ENCODE measurements at places on chromosomes 1 and 21.

DNA sequence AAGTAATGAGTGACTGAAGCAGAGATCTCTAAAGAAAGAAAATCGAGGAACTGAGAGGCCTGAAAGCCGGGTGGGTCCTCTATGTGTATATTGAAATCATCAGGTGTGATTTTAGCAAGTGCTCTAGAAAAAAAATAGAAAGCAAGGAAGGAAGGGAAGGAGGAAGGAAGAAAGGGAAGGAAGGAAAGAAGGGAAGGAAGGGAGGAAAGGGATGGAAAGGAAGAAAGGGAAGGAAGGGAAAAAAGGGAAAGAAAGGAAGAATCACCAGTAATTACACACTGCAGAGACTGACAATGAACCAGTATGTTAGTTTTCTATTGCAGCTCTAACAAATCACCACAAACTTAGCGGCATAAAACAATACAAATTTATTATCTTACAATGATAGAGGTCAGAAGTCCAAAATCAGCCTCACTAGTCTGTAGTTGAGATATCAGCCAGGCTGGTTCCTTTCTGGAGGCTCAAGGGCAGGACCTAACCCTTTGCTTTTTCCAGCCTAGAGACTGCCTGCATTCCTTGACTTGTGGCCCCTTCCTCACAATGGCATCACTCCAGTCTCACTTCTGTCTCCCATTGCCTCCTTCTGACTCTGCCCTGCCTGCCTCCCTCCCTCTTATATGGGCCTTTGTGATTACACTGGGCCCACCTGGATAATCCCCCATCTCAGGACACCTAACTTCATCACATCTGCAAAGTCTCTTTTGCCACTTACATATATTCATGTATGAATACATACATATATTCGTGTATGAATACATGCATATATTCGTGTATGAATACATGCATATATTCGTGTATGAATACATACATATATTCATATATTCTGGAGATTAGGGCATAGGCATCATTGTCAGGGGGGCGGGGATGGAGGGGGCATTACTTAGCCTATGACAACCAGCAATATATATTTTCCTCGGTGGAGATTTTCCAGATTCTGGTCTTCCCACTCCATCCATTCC, 47.5 kb upstream of the CDC42BPA start:
- DNase-seq, result no peak

- DNase-seq, result no peak
Observed at GRCh38 chr1:173603056-173603591, at the start of gene SLC9C2. Gene SLC9C2 (minus strand): TSS chr1:173603072. CDS start chr1:173601776, 1,296 bp downstream.

GRCh38 chr21:41663805-41664788, 102.8 kb downstream of the RIPK4 start:
- DNase-seq, result no peak

GRCh38 chr1:152997901-152998300, 3.6 kb upstream of the SPRR3 start:
- DNase-seq, result no peak

- no peak for DNase-seq
Observed at GRCh38 chr1:243672539-243673074, 177.4 kb downstream of the AKT3 start.

DNA sequence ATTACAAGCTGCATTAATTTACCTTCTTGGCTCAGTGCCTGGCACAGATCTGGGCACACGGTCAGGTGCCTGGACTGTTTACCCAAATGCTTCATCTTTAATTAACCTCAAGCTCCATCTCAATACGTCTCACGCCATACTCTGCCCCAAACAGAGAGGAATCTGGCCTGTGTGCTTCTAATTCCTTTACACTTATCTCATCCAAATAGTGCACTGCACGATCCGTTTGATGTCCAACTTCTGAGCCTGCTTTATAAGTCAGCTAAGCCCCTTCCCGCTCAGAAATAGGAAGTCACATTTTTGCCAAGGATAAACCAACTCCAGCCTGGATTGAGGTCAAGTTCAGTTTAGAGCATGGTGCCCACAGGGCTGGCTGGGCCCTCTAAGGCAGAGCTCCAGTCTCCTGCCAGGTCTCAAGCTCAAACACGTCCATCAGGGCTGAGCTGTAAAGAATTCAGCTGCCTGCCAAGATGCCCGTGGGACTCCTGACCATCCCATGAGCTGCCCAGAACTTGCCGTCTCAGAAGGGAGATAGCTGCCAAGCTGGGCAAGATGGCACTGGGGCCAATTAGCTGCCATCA, 233.5 kb downstream of the TRABD2B start:
- DNase-seq, result no peak

GRCh38 chr1:14137411-14138134, 437.6 kb downstream of the PRDM2 start:
- no peak for DNase-seq

GRCh38 chr1:2821966-2822620, 20.6 kb upstream of the TTC34 start:
- no peak for DNase-seq

DNA sequence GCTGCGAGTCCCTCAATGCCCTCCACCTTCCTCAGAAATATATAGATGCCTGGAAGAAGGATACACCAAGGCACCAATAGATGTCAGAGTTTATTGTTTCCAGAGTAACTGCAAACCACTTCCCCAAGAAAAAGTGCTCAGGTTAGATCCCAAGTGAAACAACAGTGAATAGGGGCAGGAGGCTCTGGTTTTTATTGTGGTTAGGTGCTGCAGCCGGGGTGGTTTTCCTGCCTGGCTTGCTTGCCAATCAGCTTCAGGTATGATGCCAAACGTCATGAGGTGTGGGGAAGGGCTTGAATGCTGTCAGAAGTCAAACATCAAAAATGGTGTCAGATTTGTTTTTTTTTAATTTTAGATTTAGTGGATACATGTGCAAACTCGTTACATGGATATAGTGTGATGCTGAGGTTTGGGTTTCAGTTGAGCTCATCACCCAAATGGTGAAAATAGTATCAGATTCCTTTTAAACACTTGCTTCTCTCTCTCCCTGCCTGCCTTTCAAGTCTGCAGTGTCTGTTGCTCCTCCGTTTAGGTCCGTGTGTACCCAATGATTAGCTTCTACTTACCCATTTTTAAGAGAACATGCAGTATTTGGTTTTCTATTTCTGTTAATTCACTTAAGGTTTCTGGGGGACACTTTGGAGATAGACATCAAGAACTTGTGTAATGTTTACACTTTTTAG, 1317.0 kb downstream of the MRPL39 start:
- no peak for DNase-seq

- no peak for DNase-seq
Observed at GRCh38 chr1:22171951-22172715, 29.2 kb upstream of the WNT4 start.

GRCh38 chr1:3015269-3015635, 6.0 kb upstream of the ACTRT2 start:
- DNase-seq, result no peak

DNA sequence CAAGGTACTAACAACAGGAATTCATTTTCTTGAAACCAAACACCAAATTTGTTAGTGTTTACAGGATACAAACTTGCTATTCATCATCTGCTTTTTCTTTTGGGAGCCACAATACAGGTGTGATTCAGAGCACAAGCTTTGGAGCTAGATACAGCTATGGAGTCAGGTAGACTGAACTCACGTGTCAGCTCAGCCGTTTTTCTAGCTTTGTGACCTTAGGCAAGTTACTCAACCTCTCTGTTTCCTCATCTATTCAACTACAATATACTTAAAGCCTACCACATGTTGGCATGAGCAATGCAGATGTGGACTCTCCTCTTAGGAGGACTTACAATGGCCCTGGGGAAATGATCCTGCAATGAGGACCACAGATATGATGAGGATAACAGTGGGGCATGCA, 6.3 kb downstream of the HTR1D start:
- DNase-seq, result no peak

DNA sequence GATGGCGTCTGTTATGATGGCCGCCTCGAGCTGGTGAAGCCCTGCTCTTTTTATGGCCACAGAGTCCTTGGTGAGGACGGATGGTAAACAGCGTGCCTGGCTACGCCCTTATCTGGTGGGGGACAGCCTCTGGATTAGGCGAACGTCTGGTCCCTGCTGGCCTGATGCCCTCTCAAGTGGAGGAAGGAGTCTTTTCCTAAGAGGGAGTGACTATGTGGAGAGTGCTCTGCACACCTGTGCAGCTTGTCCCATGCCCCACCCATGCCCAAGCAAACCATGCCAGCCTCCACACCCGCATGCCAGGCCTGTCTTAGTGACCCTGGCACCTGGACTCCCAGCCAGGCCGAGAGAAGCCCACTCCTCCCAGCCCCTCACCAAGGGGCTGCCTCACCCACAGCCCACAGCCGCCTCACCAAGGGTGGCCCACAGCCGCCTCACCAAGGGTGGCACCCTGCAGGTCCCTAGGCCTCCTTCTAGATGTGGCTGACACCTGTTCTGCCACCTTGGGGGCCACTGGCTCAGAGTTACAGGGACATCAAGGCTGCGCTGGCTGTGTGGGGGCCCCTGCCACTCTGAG, 40.2 kb downstream of the WNT9A start:
- no peak for DNase-seq

DNA sequence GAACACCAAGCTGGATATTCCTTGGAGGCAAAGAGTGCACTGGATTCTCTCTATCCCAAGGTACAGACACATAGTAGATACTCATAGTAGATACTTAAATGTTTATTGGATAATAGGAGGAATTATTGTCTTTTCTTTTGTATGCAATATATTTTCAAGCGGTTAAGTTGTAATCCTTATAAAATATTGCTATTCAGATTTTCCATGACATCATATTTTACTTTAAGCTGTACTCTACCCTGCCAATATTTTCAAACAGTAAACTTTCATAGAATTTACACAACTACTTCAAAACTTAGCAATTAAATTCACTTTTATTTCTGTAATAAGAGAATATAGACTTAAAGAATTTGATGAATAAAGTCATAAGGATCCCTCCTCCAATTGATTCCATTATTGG, 546.5 kb upstream of the CAMK1G start:
- DNase-seq, result no peak

DNA sequence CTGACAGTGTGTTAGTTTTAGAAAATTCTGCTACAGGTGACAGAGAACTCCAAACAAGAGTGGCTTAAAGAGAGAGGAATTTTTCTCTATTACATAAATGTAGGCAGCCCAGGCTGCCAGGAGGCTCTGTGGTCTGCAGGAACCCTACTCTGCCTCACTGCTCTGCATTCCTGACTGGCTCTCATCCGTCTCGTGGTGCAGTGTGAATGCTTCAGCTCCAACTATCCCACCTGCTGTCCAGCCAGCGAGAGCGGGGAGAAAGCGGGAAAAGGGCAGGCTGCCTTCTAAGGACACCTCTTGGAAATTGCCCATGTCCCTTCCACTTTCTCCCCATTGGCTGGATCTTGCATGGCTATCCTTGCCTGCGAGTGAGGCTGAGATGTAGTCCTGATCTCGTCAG, 131.3 kb downstream of the PEX14 start:
- DNase-seq, result no peak

- DNase-seq, result no peak
Observed at GRCh38 chr1:159835862-159836525, 9.3 kb downstream of the SLAMF8 start.

GRCh38 chr1:76841460-76841859, 25.8 kb upstream of the ST6GALNAC5 start:
- no peak for DNase-seq

- no peak for DNase-seq
Observed at GRCh38 chr1:197304638-197305200, 36.7 kb downstream of the CRB1 start.

- no peak for DNase-seq
Observed at GRCh38 chr1:236209185-236209584, 66.8 kb downstream of the GPR137B start.

- no peak for DNase-seq
Observed at GRCh38 chr1:169094897-169095569, 11.5 kb upstream of the ATP1B1 start.

DNA sequence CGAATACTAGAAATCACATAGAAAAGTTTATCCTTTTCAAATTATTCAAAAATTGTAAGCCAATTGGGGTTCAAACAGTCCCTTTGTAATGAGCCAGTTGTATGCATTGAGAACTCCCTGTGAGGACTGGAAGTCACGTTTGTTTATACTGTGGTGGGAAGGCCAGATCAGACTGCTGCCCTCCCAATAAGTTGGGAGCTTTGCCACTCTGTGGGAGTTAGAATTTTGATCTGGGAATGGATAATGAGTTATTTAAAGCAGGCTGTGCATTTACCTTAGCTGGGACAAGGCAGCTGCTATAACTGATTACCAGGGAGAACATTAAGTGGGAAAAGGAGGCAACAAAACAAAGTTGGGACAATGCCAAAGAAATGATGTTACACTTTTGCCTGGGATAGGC, 178.8 kb downstream of the SDCCAG8 start:
- no peak for DNase-seq

DNA sequence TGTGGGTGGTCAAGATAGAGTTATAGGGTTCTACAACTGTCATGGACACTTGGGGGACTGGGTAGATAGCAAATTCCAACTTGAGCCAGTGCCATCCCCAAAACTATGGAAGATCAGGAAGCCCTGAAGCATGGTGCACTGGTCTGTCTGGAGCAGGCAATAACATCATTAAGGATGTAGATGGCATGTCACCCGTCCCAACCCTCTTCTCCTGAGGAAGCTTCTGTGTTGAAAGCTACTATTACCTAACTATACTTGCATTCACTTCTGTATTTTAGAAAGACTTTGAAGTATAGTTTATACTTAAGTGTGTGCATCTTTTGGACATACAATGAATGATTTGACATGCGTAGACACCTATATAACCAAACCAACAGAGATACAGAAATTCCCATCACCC, 32.9 kb downstream of the RABIF start:
- DNase-seq, result no peak

- no peak for DNase-seq
Observed at GRCh38 chr1:198462365-198463019, 78.0 kb downstream of the ATP6V1G3 start.

DNA sequence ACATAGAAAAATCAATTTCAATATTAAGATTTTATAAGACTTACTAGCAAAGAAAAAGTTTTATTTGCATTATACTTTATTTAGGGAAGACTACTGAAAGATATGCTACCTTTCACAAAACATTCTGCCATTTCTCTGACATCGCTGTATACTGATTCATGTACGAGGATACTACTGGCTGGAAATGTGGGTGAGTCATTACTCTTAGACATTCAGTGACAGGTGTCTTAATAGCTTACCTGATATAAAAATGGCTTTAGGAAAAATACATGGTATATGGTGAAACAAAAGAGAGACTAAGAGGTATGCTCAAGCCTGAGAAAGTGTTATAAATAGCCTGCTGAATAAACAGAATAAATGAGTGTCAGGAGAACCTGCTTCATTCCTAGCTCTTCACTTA, 73.0 kb upstream of the EXO1 start:
- no peak for DNase-seq

DNA sequence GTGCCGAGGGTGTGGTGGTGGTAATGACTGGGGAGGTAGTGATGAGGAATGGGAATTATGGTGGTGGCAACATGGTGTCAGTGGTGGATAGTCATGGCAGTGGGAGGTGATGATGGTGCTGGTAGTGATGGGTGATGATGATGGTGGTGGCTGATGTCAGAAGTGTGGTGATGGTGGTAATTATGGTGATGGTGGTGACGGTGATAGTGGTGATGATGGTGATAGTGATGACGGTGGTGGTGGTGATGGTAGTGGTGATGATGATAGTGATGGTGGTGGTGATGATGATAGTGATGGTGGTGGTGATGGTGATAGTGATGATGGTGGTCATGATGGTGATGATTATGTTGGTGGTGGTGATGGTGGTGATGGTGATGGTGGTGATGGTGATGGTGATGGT, 162.8 kb downstream of the NPHP4 start:
- DNase-seq, result no peak
